ENCODE measurements at places on chromosomes 1 and 21.

- DNase-seq: no peak
Measured at GRCh38 chr1:19698181-19698580, 33.5 kb downstream of the HTR6 start.

DNA sequence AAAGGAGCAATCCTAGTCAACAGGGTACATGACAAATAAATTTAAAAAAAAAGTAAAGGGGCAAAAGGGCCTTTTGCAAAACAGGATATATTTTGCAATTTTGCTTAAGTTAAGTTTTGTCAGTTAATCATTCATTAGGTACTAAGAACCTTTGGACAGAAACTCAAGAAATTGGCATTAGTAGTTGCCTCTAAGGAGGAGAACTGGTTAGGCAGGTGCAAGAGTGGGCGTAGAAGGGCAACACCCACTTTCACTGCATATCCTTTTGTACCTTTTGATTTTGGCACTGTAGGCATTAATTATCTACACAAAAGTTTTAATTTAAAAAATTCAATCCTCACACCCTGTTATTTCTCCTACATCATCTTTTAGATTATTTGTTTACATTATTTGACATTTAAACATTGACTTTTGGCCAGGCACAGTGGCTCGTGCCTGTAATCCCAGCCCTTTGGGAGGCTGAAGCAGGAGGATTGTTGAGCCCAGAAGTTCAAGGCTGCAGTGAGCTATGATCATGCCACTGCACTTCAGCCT is 4.3 kb downstream of the DDAH1 start:
- no peak for DNase-seq

GRCh38 chr1:117401761-117402160 is 34.5 kb downstream of the MAN1A2 start:
- DNase-seq: no peak

DNA sequence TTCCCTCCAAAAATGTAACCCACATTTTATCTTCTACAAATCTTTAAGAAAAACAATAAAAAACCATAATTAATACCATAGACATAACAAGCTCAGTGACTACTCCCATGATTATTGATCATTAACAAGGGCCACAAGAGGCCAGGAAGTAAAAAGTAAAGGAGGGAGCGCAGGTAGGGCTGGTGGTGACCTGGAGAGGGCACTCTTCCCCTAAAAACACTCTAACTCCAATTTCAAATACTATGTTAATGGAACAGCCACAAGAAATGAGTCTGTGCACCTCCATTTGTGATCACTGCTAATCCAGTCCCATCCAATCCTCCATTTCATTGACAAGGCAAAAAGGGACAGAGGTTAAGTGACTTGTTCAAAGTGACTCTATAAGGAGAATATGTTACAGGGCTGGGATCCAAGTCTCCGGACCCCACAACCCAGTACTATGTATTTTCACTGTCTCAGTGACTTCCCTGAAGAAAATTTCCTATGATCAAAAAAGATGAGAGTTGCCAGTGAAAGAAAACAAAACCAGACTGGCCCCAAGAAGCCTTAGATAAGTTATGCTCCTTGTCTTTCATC is 41.2 kb upstream of the CFAP298 start:
- peak; percentile 24 for DNase-seq

- no peak for DNase-seq
Measured at GRCh38 chr1:91450260-91450659, 45.6 kb upstream of the HFM1 start.

DNA sequence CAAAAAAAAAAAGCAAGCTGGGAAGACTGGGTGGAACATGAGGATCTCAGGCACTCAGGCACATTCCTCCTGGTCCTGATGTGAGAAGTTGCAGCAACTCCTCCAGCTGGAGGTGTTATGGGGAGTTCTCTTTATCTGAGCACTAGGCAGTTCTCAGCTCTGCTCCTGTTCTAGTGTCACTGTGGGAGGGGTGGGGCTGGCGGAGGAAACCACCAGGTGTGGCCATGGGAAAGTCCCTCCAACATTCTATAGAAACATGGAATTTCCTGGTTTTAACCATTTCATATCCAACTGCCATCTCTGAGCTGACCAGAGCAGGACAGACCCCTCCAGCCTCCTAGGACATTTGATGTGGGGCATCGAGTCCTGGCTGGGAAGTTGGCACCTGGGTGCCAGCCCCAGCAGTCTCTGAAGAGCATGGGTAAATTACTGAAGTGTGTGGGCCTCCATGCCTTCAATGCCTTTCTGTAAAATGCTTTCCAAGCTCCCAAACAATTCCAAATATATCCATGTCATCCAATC is 804 bp upstream of the IKBKE start:
- no peak for DNase-seq

GRCh38 chr1:227771326-227771725 is 36.1 kb downstream of the SNAP47 start:
- DNase-seq: no peak

All from Panc1 (cell line).